ENCODE measurements at places on chromosomes 1 and 21.

- no peak for DNase-seq
These were observed 9.4 kb downstream of the PRXL2B start for GRCh38 chr1:2595812-2596529.

DNA sequence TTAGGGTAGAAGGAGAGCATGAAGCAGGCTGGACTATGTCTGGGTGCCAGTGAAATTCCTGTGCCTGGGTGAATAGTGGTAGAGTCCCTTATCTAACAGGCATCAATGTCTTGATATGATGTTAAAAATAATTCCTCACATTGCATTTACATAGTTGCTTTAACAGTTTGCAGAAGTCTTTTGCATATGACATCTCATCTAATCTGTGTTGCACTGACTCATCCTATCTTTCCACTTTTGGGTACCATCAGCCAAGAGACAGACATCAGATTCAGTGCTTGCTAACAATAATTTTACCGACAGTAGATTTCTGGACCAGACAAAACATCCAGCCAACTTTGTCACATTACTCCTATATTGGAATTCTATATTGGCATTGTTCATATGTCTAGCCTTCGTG is 92.5 kb downstream of the WDR64 start:
- DNase-seq, result no peak

GRCh38 chr1:57945045-57945444 is 521.2 kb upstream of the DAB1 start:
- no peak for DNase-seq

- DNase-seq, result no peak
These were observed 1510.9 kb downstream of the KCNT2 start for GRCh38 chr1:195097316-195097715.

GRCh38 chr1:110617116-110617515 is 11.0 kb upstream of the KCNA2 start:
- no peak for DNase-seq

- DNase-seq, result no peak
These were observed 30.6 kb downstream of the AJAP1 start for GRCh38 chr1:4684864-4685522.

DNA sequence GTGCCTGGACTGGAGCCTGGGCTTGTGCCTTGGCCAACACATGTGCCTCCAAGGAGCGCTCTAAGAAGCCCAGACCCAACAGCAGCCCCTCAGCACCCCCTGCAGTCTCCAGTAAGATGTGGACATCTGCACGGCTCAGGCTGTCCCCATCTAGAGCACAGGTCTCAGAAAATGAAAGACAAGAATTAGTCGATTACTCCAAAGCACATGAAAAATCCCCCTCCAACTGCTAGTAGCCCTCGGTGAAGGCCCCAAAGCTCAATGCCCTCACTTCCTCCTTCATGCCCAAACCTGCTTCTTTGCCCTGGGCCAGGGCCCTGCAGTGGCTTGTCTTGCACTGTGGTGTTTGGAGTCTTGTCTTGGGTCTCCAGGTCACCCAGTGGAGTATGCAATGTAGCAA is 21.9 kb upstream of the ERO1B start:
- no peak for DNase-seq

- DNase-seq, result no peak
These were observed 30.6 kb downstream of the WDR47 start for GRCh38 chr1:109011335-109011734.

- DNase-seq, result peak; percentile 66
These were observed 859 bp downstream of the IFFO2 start for GRCh38 chr1:18955441-18956192.

DNA sequence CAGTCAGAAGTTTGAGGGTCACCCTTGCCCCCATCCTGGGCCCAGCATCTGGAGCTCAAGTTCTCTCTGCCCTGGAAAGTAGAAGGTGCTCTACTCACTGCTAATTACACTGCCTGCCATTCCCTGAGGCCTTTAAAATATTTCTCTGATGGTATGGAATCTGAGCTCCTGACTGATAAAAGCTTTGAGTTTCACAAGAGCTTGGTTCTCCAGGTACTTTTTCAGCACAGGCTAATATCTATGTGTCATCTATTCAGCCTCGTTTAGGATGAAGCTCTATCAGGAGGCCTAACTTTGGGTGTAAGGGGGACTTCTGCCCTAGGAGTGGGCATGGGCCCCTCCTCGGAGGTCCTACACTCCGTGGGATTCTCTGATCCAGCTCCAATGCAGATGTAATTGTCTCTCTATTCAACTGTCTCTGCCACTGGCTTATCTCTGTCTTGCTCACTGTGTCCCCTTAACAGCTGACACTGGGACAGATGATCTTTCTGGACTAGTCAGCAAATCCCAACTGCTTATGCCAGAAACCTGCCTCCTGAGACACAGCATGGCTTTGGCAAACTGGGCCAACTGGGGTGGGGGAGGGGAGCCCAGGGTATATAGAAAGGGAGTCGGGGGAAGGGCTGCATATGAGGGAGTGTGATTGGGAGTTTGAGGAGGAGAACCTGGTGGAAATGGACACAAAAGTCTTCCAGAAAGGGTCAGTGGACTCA is 104.2 kb upstream of the GADD45A start:
- no peak for DNase-seq

GRCh38 chr1:234067581-234068337 is 163.3 kb downstream of the SLC35F3 start:
- DNase-seq, result no peak

- DNase-seq, result no peak
These were observed 85.9 kb downstream of the MRPL37 start for GRCh38 chr1:54285815-54286345.

GRCh38 chr1:22133247-22133930 is 9.5 kb downstream of the WNT4 start:
- DNase-seq, result no peak

DNA sequence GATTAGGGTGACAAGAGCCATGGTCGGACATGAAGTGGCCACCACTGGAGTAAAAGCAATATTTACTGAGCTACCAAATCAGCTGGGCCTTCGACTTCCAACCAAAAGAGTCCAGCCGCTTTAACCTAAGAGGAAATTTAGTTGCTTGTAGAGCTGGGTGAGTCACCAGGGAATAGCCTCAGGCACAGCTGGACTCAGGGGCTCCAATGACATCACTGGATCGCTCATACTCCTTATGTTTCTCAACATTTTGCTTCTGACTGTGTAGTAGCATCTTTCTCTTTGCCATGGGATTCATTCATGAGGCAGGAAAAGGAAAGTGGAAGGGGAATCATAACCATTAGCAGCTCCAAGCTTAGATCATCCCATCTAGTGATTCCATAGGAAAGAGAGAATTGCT is 664.4 kb downstream of the MATN1 start:
- DNase-seq, result no peak
